Heart right ventricle (tissue), 16 donors: ENCODE measurements at places on chromosomes 6 and 20. TPM values are rescaled to one million over a fixed set of nuclear protein-coding genes. Genes with fewer than 3 reads are reported as not detected.
A peak's percentile ranks its signal among the peaks of the same experiment; 100 is the strongest.

- H3K36me3 ChIP-seq: no peaks in the 10 kb centered on the region
- no peaks in the 10 kb centered on the region for H3K4me1 ChIP-seq
- H3K27me3 ChIP-seq: peaks cover 24% of the 10 kb centered on the region
- DNase-seq: no peak
Measured at GRCh38 chr6:104884867-104885517, 25.3 kb upstream of the HACE1 start.

- no peaks in the 10 kb centered on the region for H3K36me3 ChIP-seq
- no peak overlapping the region for H3K4me3 ChIP-seq
- no peak for DNase-seq
- H3K4me1 ChIP-seq: no peaks in the 10 kb centered on the region
- no peaks in the 10 kb centered on the region for H3K27me3 ChIP-seq
Measured at GRCh38 chr6:138001750-138002349, 105.4 kb downstream of the PERP start.

DNA sequence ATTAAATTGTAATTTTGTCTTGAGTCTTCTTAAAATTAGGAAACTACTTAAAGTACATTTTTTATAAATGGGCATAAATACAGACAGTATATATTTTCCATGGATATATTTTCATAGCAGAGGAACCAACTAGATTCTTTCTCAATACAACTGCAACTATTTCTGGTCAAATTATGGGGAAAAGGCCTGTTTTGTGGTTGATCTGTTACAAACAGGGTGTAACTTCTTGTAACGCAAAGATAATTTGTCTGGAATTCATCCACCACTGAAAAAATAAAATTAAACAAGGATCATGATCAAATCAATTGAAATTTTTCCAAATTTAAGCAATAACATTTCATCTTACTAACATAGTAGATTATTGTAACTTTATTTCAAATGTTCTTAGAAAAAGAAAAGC, 67.2 kb upstream of the RNF146 start:
- DNase-seq: no peak
- no peaks in the 10 kb centered on the region for H3K36me3 ChIP-seq
- no peaks in the 10 kb centered on the region for H3K27me3 ChIP-seq
- H3K4me3 ChIP-seq: no peak overlapping the region

DNA sequence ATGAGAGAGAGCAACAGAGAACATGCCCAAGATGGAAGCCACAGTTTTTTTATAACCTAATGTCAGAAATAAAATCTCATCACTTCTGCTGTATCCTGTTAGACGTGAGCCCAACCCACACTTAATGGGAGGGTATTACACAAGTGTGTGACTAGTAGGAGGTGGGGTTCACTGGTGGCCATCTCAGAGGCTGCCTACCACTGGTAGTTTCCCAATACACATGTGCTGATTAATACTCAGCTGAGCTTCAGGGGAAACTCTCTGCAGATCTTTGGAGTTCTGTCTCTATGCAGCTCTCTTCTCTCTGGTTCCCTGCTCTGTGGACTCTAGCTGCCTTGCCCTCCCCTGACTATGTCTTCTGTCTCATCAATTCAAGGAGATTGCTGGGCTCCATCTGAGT, 35.7 kb downstream of the CNBD2 start:
- H3K4me1 ChIP-seq: no peaks in the 10 kb centered on the region
- no peak overlapping the region for H3K27ac ChIP-seq

DNA sequence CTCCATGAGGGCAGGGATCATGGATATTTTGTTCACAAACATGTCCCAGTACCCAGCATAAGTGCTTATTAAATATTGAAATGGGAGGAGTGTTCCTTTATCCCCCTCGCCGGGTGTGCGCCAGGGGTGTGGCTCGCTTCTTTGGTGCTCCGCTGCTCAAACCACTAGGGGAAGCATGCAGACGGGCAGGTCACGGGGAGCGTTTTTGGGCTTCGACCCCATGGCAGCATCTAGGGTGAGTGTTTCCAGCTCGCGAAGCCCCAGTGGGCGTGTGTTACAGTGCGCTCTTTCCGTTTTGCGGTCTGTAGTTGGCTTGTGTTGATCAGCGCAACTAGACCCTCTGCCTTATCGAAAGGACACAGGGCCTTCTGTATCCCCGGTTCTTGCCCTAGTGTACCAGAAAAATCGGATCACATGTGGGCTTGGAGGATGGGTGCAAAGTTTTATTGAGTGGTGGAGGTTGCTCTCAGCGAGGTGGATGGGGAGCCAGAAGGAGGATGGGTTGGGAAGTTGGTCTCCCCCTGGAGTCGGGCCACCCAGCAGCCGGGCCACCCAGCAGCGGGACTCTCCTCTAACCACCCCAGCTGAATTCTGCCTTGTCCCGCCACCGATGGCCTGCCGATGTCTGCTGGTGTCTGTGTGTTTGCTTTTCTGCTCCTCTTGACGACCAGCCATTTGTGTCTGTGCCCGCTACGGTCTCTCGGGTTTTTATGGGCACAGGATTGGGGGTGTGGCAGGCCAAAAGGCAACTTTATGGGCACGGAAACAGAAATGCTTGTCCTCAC, 43.2 kb upstream of the OGFRL1 start:
- H3K27me3 ChIP-seq: no peaks in the 10 kb centered on the region
- no peak for DNase-seq
- H3K36me3 ChIP-seq: no peaks in the 10 kb centered on the region
- H3K4me1 ChIP-seq: peaks cover 13% of the 10 kb centered on the region
- H3K27ac ChIP-seq: no peak overlapping the region
- H3K4me3 ChIP-seq: no peak overlapping the region

- H3K27me3 ChIP-seq: no peaks in the 10 kb centered on the region
- H3K36me3 ChIP-seq: no peaks in the 10 kb centered on the region
- H3K27ac ChIP-seq: no peak overlapping the region
- H3K4me1 ChIP-seq: no peaks in the 10 kb centered on the region
Measured at GRCh38 chr6:100202417-100203194, 208.6 kb upstream of the MCHR2 start.

DNA sequence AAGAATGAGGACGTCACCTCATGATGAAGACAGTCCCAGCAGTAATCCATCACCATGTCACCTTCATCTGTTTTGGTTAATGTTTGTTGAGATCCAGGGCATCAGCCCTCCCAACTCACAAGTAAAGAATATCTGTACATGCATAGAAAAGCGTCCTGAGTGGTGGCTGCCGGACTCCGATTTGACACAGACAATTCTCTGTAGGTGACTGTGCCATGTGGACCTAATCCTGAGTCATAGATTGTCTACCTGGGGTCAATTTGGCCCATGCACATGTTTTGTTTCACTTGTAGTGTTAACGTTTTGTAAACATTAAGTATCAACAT, 168.4 kb upstream of the UST start:
- no peak overlapping the region for H3K4me3 ChIP-seq
- H3K4me1 ChIP-seq: no peaks in the 10 kb centered on the region
- no peak overlapping the region for H3K27ac ChIP-seq

- H3K36me3 ChIP-seq: no peaks in the 10 kb centered on the region
- no peaks in the 10 kb centered on the region for H3K4me1 ChIP-seq
- no peak overlapping the region for H3K27ac ChIP-seq
- no peak for DNase-seq
- H3K4me3 ChIP-seq: no peak overlapping the region
Measured at GRCh38 chr6:161085246-161085645, 93.7 kb downstream of the MAP3K4 start.

DNA sequence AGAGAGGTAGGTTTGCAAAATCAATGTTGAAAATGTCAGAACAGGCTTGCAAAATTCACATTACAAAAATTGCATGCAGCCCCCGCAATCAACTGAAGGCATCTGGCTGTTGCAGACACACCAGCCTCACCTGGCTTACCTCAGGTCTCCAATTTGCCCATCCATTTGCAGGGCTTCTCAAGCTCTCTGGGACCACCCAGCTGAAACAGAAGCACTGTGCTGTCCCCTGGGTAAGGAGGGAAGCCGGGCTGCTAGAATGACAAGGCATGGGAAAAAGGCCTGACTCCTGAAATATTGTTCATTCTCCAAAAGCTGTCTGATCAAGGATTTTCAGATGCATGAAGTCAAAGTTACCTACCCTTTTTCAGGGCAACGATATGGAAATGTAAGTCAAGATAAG, 52.6 kb upstream of the CD93 start:
- no peaks in the 10 kb centered on the region for H3K27me3 ChIP-seq
- H3K4me1 ChIP-seq: peaks cover 17% of the 10 kb centered on the region
- no peaks in the 10 kb centered on the region for H3K36me3 ChIP-seq

- no peaks in the 10 kb centered on the region for H3K4me1 ChIP-seq
- DNase-seq: no peak
- H3K4me3 ChIP-seq: no peak overlapping the region
- no peaks in the 10 kb centered on the region for H3K36me3 ChIP-seq
- H3K27me3 ChIP-seq: peaks cover 69% of the 10 kb centered on the region
- no peak overlapping the region for H3K27ac ChIP-seq
Measured at GRCh38 chr20:46268662-46269061, 39.6 kb downstream of the CDH22 start.

DNA sequence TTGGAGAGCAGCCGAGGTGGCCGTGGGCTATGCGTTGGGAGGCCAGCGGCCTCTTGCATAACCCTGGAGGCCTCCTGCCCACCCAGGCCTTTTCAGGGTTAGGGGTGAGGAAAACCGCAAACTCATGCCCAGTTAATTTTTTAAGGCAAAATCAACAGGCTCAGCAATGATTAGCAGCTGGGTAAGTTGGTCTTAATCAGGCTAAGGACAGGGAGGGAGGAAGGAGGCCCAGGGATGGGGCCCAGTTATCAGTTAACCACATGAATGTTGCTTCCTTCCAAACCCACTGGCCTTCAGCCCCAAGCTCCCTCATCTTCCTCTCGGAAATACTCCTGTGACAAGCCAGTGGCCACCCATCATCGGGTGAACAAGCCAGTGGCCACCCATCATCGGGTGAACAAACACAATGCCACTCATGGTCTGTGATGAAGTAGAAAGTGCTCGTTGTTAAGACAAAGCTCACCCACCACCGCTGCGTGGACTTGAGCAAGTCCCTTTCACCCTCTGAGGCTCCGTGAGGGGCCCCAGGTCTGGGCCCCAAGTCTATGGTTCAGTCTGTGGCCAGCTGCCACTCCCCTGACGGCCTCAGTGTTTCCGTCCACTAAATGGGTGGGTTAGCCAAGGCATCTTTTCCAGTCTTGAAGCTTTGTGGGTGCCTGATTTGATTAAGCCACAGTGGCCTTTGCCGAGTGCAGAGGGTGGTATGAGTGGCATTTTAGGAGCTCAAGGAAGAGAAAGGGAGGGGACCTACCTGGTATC, 39.4 kb downstream of the HNF4A start:
- no peaks in the 10 kb centered on the region for H3K36me3 ChIP-seq
- H3K4me1 ChIP-seq: no peaks in the 10 kb centered on the region
- no peak overlapping the region for H3K4me3 ChIP-seq
- no peaks in the 10 kb centered on the region for H3K27me3 ChIP-seq

DNA sequence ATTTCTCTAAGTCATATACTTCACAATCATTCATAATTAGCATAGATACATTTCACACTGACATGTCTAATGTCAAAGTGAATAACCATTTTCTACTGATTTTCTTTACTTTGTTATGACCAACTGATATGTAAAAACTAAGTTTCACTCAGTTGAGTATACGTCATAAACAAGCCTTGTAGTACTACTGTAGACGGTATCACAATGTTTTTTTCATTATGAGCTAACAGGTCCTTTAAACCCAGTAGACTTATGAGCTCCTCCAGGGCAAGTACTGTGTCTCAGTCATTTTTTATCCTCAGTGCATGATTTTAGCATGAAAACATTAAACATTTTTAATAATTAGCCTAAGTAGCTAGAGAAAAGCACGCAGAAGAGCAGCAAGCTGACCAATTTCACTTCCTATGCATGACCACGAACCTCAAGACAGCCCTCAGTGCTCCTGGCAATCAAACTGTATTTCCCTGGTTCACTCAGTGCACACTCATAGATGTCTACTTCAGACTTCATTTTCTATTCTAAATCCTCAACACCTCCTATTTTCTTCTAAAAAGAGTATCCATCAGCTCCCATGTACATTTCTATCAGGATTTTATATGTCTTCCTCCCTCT, 32.0 kb upstream of the TFAP2D start:
- H3K27ac ChIP-seq: no peak overlapping the region
- H3K4me1 ChIP-seq: no peaks in the 10 kb centered on the region
- DNase-seq: no peak
- H3K4me3 ChIP-seq: no peak overlapping the region
- H3K27me3 ChIP-seq: no peaks in the 10 kb centered on the region

GRCh38 chr20:34512955-34513419, 3.2 kb upstream of the DYNLRB1 start:
- H3K27ac ChIP-seq: no peak overlapping the region
- peaks cover 42% of the 10 kb centered on the region for H3K36me3 ChIP-seq
- H3K27me3 ChIP-seq: no peaks in the 10 kb centered on the region

DNA sequence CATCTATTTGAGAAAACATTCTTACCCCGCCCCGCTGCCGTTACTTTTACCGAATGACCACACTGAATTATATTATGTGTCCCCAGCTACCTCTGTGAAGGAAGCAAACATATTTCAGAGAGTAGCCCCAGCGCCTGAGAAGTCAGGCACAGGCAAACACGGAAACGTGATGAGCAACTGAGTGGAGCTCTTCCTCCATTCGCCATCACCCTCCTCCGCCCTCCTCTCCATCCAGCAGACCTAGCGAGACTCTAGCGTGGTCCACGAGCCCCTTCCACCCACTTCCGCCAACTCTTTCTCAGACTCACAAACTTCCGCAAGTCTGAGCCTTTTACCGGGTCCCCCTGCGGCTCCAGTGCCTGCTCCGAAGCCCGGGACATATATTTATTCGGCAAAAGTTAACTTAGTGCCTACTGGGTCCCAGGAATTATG, 582 bp downstream of the SNRPB start:
- no peaks in the 10 kb centered on the region for H3K27me3 ChIP-seq
- peak; percentile 40 for DNase-seq
- peaks cover 10% of the 10 kb centered on the region for H3K4me1 ChIP-seq
- H3K36me3 ChIP-seq: peaks cover 21% of the 10 kb centered on the region
- H3K4me3 ChIP-seq: peak overlapping the region; percentile 89
- H3K27ac ChIP-seq: peak overlapping the region; percentile 89

- H3K4me1 ChIP-seq: no peaks in the 10 kb centered on the region
- no peak for DNase-seq
- no peaks in the 10 kb centered on the region for H3K36me3 ChIP-seq
- H3K27me3 ChIP-seq: no peaks in the 10 kb centered on the region
- H3K27ac ChIP-seq: no peak overlapping the region
- no peak overlapping the region for H3K4me3 ChIP-seq
Measured at GRCh38 chr20:24169256-24169655, 180.7 kb upstream of the GGTLC1 start.

GRCh38 chr6:37783856-37784584, 35.5 kb upstream of the ZFAND3 start:
- no peaks in the 10 kb centered on the region for H3K36me3 ChIP-seq
- peak overlapping the region; percentile 54 for H3K4me3 ChIP-seq
- peaks cover 7% of the 10 kb centered on the region for H3K27me3 ChIP-seq
- DNase-seq: peak; percentile 24
- H3K4me1 ChIP-seq: peaks cover 17% of the 10 kb centered on the region

PTCRA gene
- polyA plus RNA-seq: not detected

MYLK2 gene
- 0.16 TPM for polyA plus RNA-seq

TMC2 gene
- not detected for polyA plus RNA-seq

CRIP3 gene
- polyA plus RNA-seq: 3.0 TPM

CGA gene
- polyA plus RNA-seq: 1.0 TPM

PROCR gene
- 20.5 TPM for polyA plus RNA-seq

DNAAF9 gene
- polyA plus RNA-seq: 6.4 TPM

CCM2L gene
- polyA plus RNA-seq: 12.9 TPM
